Subcutaneous adipose tissue (tissue), 4 donors: ENCODE measurements at places on chromosomes 2 and 18. TPM values are rescaled to one million over a fixed set of nuclear protein-coding genes. Genes with fewer than 3 reads are reported as not detected.

CHRNA1 gene
- total RNA-seq, result 0.85 TPM

ROCK1 gene
- total RNA-seq, result 102 TPM

CDH19 gene
- total RNA-seq, result 1.1 TPM

STK39 gene
- total RNA-seq, result 47.6 TPM

SCYGR4 gene
- not detected for total RNA-seq

NFU1 gene
- total RNA-seq, result 91.6 TPM
